ENCODE measurements at places on chromosomes 1 and 21.
A peak's percentile ranks its signal among the peaks of the same experiment; 100 is the strongest.

- no peak for DNase-seq
Observed at GRCh38 chr1:11350265-11350664, 77.3 kb downstream of the UBIAD1 start.

DNA sequence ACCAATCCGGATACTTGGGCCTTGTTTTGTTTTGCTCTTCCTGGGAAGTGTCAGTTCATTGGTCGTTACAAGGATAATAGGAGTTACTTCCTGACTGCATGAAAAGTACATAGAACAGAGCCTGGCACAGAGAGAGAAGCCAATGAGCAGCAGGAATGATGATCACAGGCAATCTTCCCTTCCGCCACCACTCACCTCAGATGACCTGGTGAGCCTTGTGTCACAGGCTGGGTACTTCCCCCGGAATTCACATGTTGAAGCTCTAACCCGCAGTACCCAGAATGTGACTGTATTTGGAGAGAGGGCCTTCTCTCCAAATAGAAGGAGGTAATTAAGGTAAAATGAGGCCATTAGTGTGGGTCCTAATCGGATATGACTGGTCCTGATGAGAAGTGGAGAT lies 18.8 kb upstream of the GPR137B start:
- DNase-seq: no peak

- no peak for DNase-seq
Observed at GRCh38 chr1:233251201-233251720, 44.3 kb downstream of the PCNX2 start.

DNA sequence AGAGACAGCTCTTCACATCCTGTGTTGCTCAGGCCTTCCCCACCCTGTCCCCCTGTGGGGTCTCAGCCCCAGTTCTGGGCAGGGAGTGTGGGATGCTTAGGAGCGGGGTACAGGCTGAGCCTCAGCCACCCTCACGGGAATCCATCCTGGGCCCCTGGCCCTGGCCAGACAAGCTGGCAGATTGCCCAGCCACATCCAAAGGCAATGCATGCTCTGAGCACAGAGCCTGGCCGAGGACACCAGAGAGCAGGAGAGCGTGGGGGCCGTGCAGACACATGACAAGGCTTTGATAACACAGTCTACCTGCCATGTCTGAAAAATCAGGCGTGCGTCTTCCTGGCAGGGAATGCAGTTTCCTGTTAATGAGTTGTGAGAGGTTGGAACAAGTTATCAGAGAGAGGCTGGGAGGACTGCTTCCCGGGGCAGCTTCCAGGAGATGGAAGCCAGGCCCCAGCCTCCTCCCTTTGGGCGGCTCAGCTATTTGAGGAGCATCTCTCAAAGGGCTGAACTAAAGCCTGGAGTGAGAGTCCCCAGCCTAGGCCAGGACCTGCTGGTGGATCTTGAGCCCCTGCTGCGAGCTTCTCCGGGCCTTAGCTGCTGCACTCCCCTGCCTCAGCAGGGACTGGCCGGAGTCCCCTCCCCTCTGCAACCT lies 72.2 kb upstream of the SELENON start:
- no peak for DNase-seq

- DNase-seq: no peak
Observed at GRCh38 chr1:178723546-178723945, 1.5 kb upstream of the RALGPS2 start.

GRCh38 chr1:31792541-31792940 lies 23.3 kb downstream of the SPOCD1 start:
- no peak for DNase-seq

- DNase-seq: no peak
Observed at GRCh38 chr1:117857418-117857817, 72.0 kb downstream of the GDAP2 start.

DNA sequence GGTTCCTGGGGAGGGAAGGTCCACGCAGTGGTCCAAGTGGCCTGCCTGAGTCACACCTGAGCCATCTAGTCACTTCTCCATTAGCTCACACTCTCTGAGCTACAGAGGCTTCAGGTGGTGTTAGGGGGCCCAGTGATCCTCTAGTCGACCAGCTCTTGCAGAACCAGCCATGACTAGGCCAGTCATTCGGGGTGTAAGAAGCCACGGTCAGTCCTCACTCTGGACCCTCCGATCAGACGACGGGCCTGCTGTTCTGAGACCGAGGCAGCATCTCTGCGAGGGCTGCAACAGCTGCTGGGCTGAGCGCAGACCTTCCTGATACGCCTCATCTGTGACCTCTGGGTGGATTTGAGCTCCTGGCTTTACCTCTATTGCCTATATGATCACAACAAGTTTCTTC lies 68.8 kb downstream of the RIPK4 start:
- DNase-seq: no peak

DNA sequence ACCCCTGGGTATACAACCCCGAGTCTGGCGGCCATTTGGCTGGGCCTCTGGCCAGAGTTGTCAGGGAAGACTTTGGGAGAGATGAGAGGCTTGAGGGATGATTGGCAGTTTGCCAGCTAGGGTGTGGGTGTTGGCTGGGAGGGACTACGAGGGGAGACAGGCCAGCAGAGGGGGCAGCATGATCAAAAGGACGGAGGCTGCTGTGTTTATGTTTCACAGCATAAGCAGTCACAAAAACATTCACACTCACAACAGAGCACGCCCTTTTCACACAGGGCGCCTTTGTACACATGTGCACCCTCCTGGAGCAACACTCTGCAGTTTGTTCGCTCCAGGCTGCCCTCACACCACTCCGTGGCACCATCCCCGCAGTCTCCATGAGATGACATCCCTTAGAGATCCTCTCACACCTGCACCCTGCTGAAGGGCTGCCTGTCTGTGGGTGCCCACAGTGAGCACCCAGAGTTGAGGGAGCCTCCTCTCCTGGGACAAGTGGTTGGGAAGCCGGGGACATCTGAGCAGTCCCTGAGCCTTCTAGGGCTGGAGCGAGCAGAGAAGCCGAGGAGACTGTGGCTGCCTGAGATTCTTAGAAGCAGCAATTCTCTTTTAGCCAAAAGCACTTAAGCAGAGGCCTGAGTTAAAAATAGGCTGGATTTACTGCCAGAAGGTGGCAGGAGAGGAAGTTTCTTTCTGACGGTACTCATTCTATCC lies 15.4 kb downstream of the EFNA3 start:
- DNase-seq: peak; percentile 23

DNA sequence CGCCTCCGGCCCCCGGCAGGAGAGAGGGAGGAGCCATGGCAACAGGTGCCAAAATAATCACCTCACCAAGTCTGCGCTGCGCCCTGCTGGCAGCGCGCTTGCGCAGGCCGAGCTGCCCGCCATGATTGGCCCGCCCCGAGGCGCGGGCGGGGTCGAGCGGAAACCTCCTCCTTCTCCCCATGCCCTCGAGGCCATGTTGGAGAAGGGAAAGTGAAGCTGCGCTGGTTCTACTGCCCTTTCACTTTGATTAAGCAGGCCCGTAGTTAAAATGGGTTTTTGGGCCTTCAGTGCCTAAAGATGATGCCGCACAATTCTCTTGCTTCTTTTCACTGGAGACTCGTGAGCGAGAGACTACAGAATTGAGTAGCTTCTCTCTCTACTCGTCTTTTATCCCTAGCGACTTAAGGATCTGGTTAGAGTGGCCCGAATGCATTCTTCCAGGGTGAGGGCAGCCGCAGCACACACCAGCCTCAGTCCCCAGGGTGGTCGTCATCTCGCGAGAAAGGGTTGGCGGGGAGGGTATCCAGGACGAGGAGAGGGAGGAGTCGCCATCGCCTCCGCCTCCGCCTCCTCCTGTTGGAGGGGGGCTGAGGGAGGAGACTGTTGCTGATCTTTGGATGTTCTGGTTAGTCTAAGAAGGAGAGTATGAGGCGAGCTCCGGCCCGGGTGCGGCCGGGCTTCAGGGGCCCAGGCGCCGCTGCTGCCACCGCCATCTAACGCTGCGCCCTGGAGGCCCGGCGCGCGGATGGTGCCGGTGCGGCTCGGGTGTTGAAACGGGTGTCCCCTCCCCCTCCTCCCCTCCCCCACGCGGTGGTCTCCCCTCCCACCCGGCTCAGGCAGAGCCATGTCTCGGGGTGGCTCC lies at the start of gene DCAF6:
Gene DCAF6, plus strand, starts transcription at position 616 of the 862 bp plus-strand sequence. Its CDS starts 229 bp downstream, at position 845.
- DNase-seq: peak; percentile 96

GRCh38 chr1:165313903-165314302 lies 42.6 kb downstream of the LMX1A start:
- DNase-seq: no peak

- DNase-seq: no peak
Observed at GRCh38 chr1:156815961-156816422, 656 bp downstream of the SH2D2A start.

- DNase-seq: no peak
Observed at GRCh38 chr1:213852107-213852506, 135.7 kb upstream of the PROX1 start.

- peak; percentile 85 for DNase-seq
Observed at GRCh38 chr21:14487490-14488432, 58.4 kb downstream of the SAMSN1 start.

DNA sequence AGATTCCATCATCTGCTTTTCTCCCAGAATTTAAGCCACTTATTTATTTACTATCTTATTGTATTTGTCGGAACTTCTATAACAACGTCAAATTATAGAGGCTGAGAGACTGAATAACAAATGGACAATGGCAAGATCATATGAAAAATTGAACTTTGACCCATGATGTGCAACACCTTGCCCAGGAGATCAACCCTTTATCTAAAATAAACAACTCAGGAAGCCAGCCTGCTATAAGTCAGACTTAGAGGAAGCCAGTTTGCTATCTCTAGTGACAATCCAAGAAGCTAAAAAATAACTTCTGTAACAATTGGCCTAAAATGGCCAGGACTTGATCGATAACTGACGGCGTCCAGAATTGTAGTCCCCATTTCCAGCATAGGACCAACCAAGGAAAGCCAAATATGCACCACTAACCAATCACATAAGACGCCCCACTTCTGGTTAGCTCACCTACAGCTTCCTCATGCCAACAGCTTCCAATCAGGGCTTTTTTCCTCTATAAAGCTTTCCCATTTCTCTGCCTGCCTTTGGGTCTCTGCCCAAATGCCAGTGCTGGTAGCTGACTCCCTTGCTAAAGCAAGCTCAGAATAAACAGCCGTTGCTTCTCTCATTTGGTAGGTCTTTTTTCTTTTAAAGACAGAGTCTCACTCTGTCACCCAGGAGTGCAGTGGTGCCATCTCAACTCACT lies 28.5 kb downstream of the ANP32E start:
- no peak for DNase-seq

- DNase-seq: no peak
Observed at GRCh38 chr1:78726686-78727085, 77.1 kb downstream of the IFI44 start.

DNA sequence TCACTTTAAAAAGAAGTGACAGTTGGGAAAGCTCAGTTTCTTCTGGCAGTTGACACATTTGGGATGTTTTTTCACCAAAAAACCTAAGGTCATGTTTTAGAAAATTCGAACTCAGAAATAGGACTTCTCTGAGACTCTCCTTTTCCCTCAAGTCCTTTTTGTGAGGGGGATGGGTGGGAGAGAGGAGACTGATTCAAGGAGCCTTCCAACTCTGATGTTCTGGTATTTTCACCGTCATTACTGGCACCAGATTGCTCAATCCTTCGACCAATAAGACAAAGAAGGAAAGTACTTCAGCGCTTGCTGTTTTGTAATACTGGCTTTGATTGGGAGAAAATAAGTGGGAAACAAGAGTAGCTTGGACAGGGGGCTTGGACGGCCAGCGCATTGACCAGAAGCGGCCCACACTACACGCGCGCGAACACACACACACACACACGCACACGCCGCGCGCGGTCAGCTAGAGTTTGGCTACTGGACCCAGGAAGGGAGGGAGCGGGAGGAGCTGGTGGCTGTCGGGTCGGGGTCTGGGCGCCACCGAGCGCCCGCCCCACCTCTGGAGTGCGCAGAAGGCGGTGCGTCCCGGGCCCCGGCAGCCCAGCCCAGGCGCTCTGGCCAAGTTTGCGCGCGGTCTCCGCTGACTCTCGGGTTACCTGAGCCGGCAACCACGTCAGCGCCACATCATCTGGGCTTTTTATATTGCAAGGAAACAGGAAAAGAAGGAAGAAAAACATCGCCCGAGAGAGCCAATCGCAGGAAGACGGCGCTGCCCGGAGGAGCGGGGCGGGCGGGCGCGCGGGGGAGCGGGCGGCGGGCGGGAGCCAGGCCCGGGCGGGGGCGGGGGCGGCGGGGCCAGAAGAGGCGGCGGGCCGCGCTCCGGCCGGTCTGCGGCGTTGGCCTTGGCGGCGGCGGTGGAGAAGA lies at the start of gene KCNK1:
Gene KCNK1, plus strand, starts transcription at position 855 of the 921 bp plus-strand sequence. Its CDS starts 66 bp downstream, at position 921.
- no peak for DNase-seq

GRCh38 chr1:161676441-161676840 lies 13.5 kb downstream of the FCGR2B start:
- DNase-seq: no peak

DNA sequence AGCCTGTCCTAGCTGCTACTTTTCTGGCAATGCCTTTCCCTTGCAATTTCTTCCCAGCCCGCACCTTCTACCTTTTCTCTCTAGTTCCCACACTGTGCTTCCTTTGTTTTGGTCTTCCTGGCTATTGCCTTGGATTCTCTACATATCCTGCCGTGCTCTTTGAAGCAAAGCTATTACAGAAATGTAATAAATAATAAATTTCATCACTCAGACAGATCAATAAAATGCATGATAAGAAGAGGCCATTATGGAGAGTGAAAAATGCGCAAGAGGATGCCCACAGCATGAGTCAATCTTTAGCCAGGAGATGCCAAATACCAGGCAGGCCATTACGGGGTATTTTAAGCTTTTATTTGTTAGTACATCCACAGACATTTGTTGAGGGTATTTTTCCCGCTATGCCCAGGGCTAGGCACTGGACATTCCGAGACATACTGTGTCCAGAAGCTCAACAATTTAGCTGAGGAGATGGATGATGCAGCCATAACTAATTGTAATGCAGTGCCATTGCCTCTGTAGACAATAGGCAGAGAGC lies 163.6 kb downstream of the ST6GALNAC3 start:
- no peak for DNase-seq

- no peak for DNase-seq
Observed at GRCh38 chr1:7236844-7237515, 451.7 kb downstream of the CAMTA1 start.

DNA sequence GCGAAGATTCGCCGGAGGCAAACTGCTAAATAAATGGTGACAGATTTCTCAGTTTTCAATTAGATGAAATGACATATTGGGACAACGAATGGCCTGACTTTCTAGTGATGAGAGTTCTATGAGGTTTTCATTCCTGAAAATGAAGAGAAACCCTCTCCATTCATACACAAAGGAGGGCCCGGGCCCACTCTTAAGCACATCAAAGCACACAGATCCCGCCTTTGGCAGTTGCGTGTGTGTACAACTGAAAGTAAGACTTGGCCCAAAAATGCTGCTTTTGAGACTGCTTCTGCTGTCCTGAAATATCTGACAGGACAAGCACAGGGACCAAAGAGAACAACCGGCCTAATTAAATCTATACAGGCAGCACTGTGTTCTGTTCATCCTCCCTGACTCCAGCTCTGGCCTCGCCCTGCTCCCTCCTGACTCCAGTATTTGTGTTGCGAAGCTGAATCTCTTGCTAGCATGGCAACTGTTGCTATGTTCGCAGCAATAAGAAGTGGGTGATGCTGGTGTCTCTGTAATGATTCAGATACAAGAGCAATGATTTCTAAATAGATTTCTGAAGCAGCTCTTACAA lies 7.4 kb downstream of the LRRC53 start:
- DNase-seq: peak; percentile 50

GRCh38 chr1:41743366-41743765 lies 175.4 kb downstream of the HIVEP3 start:
- DNase-seq: no peak
